H54 (cell line): ENCODE measurements at places on chromosomes 12 and 14.

DNA sequence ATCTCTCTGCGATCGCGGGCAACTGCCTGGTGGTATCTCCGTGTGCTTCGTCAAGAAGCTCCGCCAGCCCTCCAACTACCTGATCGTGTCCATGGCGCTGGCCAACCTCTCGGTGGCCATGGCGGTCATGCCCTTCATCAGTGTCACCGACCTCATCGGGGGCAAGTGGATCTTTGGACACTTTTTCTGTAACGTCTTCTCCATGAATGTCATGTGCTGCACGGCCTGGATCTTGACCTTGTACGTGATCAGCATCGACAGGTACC is 1.6 kb upstream of the HEBP1 start:
- DNase-seq = no peak

- no peak for DNase-seq
Observed at GRCh38 chr14:100345711-100346110, 22.6 kb downstream of the SLC25A47 start.

DNA sequence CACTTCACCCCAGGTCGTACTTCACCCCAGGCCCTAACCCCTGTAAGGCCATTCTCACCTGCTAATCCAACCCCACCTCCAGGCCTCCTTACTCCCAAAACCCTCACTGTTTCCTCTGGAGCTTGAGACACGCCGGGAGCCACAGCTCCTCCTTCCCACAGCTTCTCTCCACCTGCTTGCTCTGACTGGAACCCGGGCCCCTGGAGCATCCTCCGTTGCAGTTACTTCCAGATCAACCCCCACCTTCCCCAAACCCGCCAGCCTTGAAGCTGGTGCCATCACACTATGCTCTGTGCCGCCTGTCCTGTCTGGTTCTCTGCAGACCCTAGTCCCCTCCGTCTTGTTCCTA is 34.6 kb upstream of the PPP2R5C start:
- no peak for DNase-seq

DNA sequence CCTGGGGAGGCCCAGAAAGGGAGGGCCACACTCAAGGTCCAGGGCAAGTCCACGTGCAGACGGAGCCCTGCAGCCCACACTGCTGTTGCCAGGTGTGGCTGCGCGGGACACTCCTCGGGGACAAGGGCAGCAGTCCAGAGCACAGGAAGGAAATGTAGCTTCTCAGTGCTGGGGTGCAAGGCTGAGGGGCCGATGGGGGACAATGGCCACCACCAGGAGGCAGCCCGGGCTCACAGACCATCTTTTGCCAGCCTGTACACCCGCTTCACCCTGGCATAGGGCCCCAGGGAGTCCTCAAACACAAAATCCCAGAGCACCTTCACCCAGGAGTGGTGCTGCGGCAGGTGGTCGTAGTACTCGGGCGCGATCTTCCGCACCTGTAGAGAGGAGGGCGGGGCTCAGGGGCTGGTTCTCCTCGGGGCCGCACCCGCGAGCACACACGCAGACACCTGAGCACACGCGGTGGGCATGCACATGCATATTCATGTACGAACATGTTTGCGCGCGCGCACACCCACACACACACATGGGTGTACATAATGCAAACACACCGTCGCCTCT is 12.8 kb downstream of the DEGS2 start:
- no peak for DNase-seq

DNA sequence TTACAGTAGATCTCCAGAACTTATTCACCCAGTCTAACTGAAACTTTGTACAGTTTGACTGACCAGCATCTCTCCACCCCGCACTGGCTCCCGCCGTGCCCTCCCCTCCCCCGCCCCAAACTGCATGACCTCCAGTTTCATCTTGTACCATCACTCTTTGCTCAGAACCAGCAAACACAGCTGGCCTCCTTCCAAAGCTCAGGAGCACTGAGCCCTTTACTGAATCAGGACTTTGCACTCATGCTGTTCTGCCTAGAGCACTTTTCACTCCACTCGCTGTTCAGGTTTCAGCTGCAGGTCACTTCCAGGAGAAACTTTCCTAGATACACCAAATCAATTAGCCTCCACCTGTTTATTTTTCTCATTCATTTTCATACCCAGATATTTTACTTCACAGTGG is 455.3 kb upstream of the PDE3A start:
- no peak for DNase-seq

- peak; percentile 56 for DNase-seq
Observed at GRCh38 chr14:90382491-90383125, 14.2 kb upstream of the CALM1 start.

GRCh38 chr14:58774531-58774930 is 136.8 kb downstream of the DACT1 start:
- DNase-seq = no peak

DNA sequence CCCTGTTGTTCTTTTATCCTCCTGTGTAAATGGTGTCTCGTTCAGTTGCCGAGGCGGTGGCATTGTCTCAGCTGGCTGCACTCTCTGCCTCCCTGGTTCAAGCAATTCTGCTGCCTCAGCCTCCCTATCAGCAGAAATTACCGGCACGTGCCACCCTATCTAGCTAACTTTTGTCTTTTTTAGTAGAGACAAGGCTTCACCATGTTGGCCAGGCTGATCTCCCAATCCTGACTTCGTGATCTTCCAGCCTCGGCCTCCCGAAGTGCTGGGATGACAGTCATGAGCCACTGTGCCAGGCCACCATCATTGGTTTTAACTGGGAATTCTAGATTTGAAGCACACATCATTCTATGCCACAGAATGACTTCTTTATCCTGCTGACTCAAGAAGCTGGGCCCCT is 175.3 kb upstream of the ALG10B start:
- DNase-seq = no peak
